ENCODE measurements at places on chromosomes 12 and 14.

DNA sequence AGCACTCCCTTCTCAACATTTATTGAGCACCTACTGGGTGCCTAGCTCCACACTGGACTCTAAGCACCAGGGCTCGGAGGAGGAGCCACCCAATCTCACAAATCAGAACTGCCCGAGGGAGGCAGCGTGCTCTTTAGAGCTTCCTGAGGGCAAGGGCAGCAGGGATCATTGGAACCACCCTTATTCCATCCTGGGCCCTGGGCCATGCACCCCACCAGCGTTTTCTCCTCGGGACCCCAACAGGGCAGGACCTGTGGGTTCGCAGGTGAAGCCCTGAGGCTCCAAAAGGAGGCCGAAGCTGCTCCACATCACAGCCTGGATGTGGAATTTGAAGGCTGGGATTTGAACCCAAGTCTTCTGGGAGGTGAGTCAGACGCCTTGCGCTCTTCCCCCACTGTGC is 15.4 kb downstream of the TMEM119 start:
- no peak for DNase-seq

DNA sequence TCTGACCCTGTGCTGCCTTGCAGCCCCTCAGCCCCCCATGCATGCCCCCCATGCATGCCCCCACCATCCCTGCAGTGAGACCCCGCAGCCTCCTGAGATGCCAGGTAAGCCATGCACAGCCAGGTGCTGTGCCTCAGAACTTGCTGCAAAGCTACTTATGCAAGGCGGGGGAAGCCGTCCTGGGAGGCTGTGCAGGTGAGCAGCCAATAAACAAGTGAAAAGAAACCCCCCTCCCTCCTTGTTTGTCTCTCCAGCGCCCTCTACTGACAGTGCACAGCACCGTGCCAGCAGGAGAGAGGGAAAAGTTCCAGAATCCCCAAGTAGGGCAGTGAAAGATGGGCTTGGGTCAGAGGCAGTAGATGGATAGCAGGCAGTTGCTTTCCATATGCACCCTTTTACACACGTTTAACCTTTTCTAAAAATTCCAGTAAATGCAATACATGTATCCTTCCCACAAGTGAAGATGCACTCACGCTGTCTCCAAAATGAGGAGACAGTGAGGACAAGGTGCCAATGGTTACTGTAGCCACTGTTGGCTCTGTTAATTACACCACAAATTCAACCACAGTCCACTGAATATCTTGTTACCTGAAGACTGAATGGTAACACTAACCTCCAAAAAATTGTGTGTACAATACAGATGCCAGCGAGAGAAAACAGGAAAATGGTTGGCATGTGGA is 18.0 kb downstream of the TNFAIP2 start:
- DNase-seq: no peak

- no peak for DNase-seq
Measured at GRCh38 chr14:29242755-29243754, 476.5 kb downstream of the FOXG1 start.

DNA sequence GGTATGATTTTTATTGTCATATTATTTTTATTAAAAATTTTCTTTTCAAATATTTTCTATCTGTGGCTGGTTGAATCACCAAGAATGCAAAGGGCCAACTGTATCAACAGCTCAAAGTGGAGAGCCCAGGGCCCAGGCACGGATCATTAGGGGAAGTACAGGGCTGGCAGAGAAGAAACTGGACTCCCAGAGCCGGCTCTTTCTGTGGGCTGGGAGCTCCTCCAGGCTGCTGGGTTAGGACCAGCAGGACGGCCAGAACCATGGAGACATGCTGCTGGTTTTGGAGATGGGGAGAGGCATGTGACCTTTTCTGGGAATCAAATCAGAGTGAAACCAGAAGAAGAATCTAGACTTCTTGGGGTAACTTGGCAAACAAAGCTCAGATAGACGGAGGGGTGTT is 220.5 kb downstream of the CACNA1C start:
- no peak for DNase-seq

GRCh38 chr12:38905480-38906351 is at the start of gene CPNE8:
Gene CPNE8 (minus strand): TSS chr12:38905591. CDS start chr12:38905534, 57 bp downstream.
- no peak for DNase-seq

GRCh38 chr12:6460751-6461371 is 9.0 kb downstream of the TAPBPL start:
- no peak for DNase-seq

DNA sequence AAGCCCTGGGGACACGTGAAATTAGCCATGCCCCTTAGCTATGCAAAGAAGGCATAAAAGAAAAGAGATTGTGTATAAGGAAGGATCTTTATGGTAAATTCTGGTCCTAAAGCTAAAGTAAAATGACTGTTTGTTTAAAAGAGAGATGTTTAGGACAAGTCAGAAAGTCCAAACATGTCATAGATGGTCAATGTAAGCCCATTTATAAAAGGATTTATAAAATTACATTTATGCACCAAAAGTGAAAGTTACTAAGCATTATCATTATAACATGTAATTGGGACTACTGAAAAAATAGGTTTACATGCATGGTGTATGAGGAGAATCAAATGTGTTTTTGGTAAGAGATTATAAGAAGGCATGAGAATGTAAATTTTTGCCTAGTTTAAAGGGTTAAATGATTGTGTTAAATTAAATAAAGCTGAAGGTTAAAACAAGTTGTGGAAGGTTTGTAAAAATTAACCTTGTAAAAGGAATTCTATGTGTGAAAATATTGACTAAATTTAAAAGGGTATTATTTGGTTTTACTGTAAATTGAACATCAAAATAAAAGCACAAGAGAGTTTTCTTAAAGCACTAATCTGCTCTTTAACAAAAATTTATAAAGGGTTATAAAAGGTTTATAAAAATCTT is 50.4 kb upstream of the TSPAN8 start:
- DNase-seq: no peak

GRCh38 chr12:33588725-33589405 is 149.2 kb upstream of the SYT10 start:
- DNase-seq: no peak
